ENCODE measurements at places on chromosomes 2 and 18.

DNA sequence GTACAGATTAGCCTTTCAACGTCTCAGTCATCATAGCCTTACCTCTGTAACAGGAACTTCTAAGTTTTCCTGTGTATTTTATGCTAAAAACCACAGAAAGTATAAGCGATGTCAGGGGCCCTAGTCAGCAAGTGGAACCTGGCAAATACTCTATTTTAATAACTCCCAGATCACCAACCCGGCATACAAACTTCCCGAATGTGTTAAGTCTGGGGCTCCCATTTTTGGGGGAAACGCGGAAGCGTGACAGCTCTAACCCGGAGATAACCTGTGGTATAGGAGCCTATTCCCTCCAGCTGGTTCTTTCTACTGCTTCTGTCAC lies 574 bp downstream of the NIFK start:
- peak; percentile 16 for DNase-seq

- DNase-seq, result no peak
These were observed 13.9 kb downstream of the MEX3C start for GRCh38 chr18:51183372-51184090.

DNA sequence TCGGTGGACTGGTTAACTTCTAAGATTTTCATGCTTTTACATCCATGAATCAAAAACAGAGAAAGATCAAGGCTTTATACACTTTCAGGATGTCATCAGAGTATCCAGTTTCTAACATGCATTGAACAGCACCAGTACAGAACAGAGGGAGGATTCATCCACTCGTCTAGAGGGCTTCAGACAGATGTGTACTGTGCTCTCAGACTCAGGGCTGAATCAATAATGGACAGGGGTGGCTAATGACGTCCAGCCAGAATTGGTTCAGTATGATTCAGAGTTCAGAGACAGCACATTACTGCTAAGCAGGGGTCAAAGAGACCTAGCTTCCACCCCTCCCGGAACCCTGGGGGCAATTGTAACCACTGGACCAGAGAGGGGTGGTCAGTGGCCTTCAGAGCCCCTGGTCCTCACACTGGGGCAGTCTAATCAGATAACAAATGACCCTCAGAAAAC lies 37.3 kb downstream of the RNU4ATAC start:
- DNase-seq, result peak; percentile 38

- peak; percentile 61 for DNase-seq
These were observed 107.3 kb downstream of the MTCL1 start for GRCh38 chr18:8812631-8813030.

DNA sequence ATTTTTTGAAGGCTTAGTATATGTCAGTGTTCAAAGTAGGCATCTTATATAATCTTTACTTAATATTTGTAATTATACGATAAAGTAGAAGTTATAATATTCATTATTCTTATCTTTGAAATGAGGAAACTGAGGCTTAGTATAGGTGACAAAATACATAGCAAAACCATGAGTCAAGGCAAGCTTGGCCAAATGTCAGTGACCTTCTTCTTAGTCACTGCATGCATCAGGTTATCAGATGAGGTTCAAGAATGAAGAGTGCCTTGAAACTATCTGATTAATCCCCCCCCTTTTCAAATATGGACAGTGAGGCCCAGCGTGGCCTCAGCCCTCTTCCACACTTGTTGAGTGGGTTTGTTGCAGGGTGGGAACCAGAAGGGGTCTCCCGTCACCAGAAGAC lies 59.3 kb downstream of the PMAIP1 start:
- peak; percentile 78 for DNase-seq

GRCh38 chr2:170396799-170397459 lies 219.0 kb downstream of the MYO3B start:
- DNase-seq, result peak; percentile 41

GRCh38 chr2:12796657-12797056 lies 79.9 kb downstream of the TRIB2 start:
- no peak for DNase-seq

DNA sequence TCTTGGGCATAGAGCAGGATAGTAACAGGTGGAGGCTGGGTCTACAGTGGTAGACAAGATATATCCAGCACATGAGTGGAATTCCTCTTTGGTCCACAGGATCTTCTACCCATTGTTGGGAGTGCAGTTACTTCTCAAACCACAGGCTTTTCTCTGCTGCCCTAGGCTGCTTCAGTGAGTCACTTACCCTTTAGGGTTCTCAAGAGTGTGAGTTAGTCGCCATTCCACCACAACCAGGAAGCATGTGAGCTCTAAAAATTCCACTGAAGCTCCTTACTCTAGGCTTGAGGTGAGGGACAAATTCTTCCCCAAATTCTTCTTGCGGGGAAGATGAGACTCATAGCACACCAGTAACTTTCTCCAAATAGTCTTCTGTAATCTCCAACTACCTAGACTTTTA lies 189.4 kb downstream of the PLCL1 start:
- DNase-seq, result peak; percentile 32

DNA sequence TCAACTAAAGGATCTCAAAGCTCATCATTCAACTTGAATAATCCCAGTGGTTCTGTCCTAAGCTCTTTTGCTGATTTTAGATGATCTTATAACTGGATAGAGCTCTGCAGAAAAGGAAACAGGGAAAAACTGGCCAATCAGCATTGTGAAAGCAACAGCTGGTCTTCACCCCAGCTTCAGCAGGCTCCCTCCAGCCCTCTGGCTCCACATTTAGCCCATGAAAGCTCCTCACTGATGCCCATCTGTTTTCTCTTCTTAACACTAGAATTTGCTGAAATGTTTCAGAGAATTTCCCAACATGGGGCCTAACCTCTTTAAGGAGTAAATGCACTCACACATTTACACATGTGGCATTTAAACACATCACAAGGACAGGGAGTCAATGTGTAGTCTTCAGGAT lies 223.3 kb downstream of the CNTNAP5 start:
- no peak for DNase-seq

DNA sequence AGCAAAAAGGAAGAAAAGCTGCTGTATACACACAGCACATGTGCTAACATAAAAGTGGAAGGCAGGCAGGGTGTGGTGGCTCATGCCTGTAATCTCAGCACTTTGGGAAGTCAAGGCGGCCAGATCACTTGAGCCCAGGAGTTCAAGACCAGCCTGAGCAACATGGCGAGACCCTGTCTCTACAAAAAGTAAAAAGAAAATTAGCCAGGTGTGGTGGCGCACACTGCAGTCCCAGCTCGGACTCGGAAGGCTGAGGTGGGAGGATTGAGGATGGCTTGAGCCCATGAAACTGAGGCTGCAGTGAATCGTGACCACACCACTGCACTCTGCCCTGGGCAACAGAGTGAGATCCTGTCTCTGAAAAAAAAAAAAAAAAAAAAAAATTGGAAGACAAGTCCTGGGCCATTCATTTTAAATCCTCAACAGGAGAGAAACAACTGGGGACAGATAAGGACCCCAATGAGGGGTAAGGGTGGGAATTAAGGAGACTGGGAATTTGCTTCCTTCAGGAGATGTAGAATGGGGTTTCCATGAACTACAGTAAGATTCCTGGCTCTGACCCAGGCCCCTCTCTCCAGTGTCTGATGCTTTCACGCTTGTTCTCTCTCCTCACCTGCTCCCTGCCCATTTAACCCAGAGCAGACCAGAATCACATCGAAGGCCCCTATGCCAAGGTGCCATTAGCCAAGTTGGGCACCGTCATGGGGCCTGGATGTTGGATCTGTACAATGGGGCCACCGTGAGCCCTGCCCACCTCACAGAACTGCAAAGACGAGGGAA lies 29.6 kb downstream of the TNS1 start:
- DNase-seq, result no peak

- no peak for DNase-seq
These were observed 114.6 kb upstream of the TEX51 start for GRCh38 chr2:126784045-126784444.

DNA sequence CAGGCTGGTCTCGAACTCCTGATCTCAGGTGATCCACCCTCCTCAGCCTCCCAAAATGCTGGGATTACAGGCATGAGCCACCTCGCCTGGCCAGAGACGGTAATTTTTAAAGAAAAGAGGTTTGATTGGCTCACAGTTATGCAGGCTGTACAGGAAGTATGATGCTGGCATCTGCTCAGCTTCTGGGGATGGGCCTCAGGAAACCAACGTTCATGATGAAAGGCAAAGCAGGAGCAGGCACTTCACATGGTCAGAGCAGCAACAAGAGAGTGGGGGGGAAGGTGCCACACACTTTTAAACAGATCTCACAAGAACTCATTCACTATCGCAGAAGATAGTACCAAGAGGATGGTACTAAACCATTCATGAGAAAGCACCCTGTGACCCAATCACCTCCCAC lies 38.0 kb upstream of the GPD2 start:
- no peak for DNase-seq

GRCh38 chr2:42102024-42102590 lies 54.3 kb downstream of the PKDCC start:
- peak; percentile 87 for DNase-seq

- peak; percentile 65 for DNase-seq
These were observed 9.4 kb downstream of the KHK start for GRCh38 chr2:27095745-27096651.

DNA sequence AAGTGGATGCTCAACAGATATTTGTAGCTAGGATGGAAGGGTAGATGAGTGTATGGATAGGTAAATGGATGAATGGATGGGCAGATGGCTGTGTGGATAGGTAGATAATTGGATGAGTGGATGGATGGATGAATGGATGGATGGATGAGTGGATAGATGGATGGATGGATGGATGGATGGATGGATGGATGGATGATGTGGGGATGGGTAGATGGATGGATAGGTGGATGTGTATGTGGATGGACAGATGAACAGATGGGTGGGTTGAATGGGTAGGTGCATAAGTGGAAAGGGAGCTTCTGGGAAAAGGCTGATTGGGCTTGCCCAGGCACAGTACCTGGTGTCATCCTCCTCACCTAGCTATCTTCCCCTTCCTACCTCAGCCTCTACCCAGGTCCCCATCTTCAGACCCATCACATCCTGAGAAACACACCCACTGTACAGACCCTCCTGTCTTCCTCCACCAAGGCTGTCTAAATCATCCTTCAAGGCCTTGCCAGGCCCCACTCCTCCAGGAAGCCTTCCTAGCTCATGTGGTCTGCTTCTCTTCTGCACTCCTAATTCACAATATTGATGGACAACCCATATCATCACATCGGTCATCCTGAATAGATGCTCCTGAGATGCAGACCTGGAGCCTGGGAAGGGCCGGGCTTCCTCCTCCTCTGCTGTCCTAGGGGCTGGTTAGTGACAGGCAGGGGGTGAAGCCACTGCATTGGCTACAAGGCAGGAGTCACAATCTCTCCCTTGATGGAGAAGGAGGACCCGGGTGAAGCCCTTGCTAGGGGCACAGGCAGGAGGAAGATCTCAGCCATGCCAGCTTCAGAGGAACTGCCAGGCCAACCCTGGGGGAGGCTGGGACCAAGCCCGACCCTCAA lies 49.4 kb downstream of the SMAD7 start:
- DNase-seq, result no peak

- DNase-seq, result peak; percentile 90
These were observed 6.5 kb downstream of the NCAPH start for GRCh38 chr2:96342085-96342484.

DNA sequence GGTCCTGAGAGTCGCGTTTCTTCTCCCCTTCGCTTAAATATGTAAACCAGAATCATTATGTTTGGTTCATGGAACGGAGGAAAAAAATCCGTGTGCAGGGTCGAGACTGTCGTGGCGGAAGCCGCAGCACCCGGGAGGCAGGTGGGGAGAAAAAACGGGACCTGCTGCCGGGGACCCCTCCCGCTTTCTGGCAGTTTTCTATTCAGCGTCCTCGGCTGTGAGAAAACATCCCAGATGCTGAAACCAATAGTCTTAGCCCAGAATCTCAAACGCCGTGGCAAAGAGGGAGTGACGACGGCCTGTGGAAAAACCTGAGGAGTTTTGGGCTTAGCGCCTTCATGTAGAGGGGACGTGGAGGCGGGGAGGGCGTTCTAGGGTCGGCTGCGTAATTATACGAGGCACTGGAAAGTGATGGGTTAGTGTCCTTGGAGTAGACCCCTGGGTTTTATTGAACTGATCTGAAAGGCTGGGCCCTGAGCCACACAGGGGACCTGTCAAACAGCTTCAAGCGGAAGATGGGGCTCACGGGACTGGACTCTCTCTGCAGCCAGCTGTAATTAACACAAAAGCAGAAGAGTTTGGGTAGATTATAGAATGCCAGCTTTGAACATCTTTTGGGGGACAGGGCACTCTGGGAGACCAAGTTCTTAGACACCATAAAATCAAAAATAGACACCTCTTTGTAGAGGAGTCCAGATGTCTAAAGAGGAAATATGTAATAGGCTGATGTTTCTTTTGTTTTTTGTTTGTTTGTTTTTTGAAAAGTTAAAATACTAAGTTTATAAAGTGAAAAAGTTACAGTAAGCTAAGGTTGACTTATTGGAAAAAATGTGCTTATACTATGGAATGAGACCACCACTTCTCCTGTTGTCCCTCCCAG lies 834 bp upstream of the BUB1 start:
- peak; percentile 53 for DNase-seq

Measured in ELR (cell line).